ENCODE measurements at places on chromosomes 6 and 20.

- no peak for DNase-seq
These were observed 980.2 kb downstream of the KIF16B start for GRCh38 chr20:15593081-15593480.

DNA sequence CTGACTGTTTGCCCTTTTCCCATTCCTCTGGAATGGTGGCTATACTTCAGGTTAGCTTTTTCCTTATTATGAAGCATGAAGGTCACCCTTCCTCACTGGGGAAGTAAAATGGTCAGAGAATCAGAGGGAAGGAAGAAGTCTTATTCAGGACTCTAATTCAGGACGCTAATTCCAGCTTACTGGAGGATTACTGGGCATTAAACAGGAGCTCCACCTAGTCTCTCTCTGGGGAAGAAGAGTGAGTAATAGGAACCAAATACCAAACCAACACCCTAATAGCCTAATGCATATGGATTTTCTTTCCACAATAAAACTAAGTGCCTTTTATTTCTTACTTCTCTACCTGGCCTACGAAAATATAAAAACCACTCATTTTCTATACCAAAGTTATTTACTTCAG lies 10.1 kb downstream of the CRISP1 start:
- DNase-seq, result no peak

GRCh38 chr6:39934131-39934757 lies at the start of gene MOCS1:
Gene MOCS1, minus strand, starts transcription at chr6:39934462. Its CDS starts 45 bp downstream, at chr6:39934417.
- DNase-seq, result peak; percentile 8

- no peak for DNase-seq
These were observed 4.7 kb upstream of the ECHDC1 start for GRCh38 chr6:127348028-127348661.

DNA sequence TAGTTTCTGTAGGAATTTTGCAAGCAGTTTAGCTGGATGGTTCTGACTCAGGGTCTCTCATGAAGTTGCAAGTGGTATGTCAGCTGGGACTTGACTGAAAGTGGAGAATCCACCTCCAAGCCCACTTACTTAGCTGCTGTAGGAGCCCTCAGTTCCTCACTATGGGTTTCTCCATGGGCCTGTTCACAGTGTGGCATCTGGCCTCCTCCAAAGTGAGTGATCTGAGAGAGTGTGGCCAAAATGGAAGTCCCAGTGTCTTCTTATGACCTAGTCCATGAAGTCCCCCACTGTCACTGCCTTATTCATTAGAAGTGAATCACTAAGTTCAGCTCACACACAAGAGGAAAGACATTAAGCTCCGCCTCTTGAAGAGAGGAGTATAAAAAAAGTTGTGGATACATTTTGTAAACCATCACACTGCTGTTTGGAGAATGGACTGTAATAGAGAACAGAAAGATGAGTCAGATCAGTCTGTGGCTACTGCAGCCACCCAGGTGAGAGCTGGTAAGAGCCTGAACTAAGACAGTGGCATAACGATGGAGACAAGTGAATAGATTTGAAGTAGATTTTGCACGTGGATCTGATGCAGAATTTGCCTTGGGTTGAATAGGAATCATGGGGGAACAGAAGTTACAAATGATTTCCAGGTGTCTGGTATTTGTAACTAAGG lies 4.9 kb upstream of the NELFCD start:
- DNase-seq, result no peak

- no peak for DNase-seq
These were observed 147.7 kb upstream of the PHACTR3 start for GRCh38 chr20:59456342-59457279.

DNA sequence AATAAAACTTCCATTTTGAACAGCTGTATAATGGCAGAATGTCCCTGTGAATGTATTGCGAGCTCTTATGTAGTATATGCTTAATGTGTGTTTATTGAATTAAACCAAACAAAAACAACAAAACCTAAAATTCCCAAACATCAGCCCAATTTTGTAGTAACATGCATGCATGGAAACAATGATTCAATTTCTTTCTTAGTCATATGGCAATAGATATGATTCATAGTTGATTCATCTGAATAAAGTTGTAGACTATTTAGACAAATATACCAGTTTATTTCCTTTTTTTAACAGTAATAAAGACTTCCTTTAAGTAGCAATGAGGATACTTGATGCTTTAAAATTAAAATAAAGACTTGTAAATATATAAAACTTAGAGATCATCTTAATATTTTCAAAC lies 670.6 kb downstream of the CD109 start:
- DNase-seq, result no peak

- no peak for DNase-seq
These were observed 86.9 kb downstream of the SOBP start for GRCh38 chr6:107576852-107577251.
